Sigmoid colon (tissue), 7 donors: ENCODE measurements at places on chromosomes 2 and 18.

DNA sequence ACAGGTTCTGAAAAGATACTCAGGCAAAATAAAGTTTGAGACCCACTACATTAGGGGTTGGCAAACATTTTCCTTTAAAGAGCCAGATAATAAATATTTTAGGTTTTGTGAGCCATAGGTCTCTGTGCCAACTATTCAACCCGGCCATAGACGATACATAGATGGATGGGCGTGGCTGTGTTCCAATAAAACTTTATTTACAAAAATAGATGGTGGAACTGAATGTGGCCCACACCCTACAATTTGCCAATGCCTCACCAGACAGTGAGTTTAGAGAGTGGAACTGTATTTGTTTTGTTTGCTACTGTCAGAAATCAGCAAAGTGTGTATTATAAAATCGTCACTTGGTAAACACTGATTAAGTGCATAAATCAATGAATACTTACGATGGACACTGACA, 78.0 kb downstream of the ACKR3 start:
- no peak for DNase-seq

DNA sequence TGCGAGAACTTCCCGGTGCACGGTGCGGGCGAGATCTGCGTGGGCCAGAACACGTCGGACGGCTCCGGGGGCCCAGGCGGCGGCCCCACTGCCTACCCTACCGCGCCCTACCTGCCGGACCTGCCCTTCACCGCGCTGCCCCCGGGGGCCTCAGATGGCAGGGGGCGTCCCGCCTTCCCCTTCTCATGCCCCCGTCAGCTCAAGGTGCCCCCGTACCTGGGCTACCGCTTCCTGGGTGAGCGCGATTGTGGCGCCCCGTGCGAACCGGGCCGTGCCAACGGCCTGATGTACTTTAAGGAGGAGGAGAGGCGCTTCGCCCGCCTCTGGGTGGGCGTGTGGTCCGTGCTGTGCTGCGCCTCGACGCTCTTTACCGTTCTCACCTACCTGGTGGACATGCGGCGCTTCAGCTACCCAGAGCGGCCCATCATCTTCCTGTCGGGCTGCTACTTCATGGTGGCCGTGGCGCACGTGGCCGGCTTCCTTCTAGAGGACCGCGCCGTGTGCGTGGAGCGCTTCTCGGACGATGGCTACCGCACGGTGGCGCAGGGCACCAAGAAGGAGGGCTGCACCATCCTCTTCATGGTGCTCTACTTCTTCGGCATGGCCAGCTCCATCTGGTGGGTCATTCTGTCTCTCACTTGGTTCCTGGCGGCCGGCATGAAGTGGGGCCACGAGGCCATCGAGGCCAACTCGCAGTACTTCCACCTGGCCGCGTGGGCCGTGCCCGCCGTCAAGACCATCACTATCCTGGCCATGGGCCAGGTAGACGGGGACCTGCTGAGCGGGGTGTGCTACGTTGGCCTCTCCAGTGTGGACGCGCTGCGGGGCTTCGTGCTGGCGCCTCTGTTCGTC, 1.7 kb downstream of the FZD7 start:
- DNase-seq, result peak; percentile 91

DNA sequence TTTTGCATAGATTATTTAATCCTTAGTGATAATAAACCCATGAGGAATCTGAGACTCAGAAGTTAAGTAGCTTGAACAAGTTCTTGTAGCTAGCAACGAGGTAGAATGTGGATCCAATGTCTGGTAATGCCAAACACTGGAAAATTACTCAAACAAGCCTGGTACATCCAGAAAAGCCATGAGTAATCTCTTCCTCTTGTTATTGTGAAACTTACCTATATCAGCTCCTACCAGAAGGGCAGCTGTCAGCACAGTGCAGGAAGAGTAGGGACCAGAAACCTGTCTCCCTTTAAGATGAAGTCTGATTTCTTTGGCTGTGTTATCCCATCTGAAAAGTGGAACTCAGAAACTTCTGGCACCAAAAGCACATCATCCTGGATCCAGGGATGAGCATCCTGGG, 7.7 kb upstream of the SERPINB8 start:
- no peak for DNase-seq

GRCh38 chr2:53312721-53313120, 454.9 kb upstream of the CHAC2 start:
- no peak for DNase-seq

- no peak for DNase-seq
These were observed 618.6 kb downstream of the ZEB2 start for GRCh38 chr2:143901185-143901842.

- DNase-seq, result no peak
These were observed 57.1 kb downstream of the CD226 start for GRCh38 chr18:69890558-69890957.

- no peak for DNase-seq
These were observed 4.9 kb downstream of the QPCT start for GRCh38 chr2:37349231-37349860.

DNA sequence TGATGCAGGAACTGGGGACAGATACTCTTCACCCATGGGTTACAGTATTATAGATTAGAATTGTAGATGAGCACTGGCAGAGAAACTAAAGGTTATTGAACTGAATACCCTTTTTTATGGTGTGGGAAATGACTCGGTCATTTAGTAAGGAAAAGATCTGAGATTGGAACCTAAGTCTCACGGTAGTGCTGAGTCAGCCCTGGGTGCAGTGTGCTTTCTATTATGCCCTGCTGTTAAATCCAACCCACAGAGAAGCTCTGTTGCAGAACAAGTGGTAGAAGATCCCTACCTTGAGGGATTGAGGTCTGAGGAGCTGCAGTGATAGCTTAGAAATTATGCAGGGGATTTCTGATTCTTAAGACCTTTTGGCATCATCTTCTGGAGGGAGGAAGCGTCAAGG, 12.7 kb downstream of the CCT7 start:
- DNase-seq, result no peak

- DNase-seq, result no peak
These were observed 31.8 kb downstream of the NYAP2 start for GRCh38 chr2:225431105-225431863.

GRCh38 chr18:53458944-53459580, 765.4 kb downstream of the MBD2 start:
- DNase-seq, result no peak

GRCh38 chr2:175567435-175568061, 386.0 kb upstream of the ATP5MC3 start:
- no peak for DNase-seq
